Renal pelvis (tissue), 12 donors: ENCODE measurements at places on chromosomes 1 and 21.

- no peak for DNase-seq
Observed at GRCh38 chr1:228178737-228179684, 13.4 kb downstream of the IBA57 start.

DNA sequence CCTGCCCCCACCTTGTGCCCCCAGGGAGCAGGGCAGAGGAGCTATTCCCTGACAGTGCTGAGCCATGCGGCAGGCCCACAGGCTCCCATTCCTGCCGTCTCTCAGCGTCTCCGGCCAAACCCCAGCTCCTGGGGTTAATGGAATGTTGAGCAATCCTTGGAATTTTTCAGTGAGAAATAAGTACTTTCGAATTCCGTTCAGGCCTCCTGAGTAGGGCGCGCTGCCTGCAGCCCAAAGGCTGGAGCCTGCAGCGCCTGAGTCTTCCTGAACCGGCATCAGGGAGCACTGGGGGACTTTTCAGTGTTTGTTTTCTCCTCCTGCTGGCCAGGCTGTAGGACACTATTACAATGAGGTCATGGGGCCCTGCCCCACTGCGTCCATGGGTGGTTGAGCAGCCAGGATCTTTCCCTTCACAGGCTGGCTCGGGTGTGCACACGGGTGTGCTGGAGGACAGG, 33.3 kb upstream of the CSF1 start:
- peak; percentile 65 for DNase-seq

GRCh38 chr1:169601096-169601881, 15.0 kb upstream of the F5 start:
- DNase-seq = no peak

- peak; percentile 24 for DNase-seq
Observed at GRCh38 chr1:172708452-172708851, 49.5 kb downstream of the FASLG start.

DNA sequence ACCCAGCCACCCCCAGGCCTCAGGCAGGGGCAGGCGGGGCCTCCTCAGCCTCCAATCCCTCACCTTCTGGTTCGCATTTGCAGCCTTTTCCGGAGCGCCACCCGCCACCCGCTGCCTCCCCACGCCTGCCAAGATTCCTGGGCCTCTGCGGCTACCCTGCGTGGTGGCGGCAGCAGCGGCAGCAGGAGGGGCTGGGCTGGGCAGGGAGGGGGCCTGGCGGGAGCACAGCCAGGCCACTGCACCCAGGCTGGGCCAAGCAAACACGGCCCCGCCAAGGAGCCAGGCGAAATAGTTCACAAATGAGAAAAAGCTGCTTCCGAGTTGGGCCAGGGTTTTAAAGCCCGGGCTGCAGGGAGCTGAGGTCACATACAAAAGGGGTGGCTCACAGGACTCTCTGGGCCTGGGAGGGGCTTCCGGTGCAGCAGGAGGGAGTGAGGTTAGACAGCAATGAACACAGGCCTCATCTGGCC, 9.8 kb downstream of the COL8A2 start:
- no peak for DNase-seq

DNA sequence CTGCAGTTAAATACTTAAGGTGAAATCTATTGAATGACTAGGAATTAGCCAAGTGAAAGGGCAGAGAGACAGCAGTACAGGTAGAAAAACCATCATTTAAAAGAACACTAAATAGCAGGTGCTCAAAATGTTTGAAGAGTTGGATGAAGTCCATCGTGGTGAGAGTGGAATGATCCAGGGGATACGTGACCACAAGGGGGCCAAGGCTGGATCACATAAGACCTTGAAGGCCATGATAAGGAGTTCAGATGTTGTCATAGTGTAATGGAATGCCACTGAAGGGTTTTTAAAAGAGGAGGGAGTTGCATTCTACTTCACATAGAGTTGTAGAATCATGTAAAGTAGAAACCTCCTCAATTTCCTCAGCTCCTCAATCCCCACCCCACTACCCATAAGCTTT, 34.8 kb upstream of the HOOK1 start:
- DNase-seq = no peak

DNA sequence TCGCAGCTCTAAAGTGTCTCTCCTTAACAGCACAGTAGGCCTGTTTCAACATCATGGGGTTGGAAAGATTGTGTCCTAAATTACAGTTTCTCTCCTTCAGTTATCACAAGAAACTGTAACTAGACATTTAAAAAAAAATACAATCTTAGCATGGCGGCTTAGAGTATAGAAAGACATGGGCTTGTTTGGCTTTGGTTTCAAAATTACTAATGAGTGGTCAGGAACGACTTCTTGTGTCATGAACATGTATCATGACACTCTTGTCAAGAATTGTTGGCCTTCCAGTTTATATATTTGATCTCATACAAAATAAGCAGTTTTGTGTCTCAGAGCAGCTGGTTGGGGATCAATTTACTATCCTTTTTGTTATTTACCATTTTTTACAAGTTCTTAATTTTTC, 2.1 kb downstream of the GJA8 start:
- DNase-seq = no peak

- DNase-seq = no peak
Observed at GRCh38 chr1:99648107-99648506, 2.2 kb downstream of the PALMD start.

GRCh38 chr21:41932576-41933312, 21.1 kb downstream of the C2CD2 start:
- DNase-seq = no peak

GRCh38 chr1:197526736-197527371, 248.4 kb downstream of the DENND1B start:
- peak; percentile 0 for DNase-seq

GRCh38 chr1:27299385-27300271, 22.3 kb upstream of the TMEM222 start:
- DNase-seq = no peak

- peak; percentile 67 for DNase-seq
Observed at GRCh38 chr1:183022202-183023145, 746 bp upstream of the LAMC1 start.

- DNase-seq = no peak
Observed at GRCh38 chr1:165173409-165173808, 183.1 kb downstream of the LMX1A start.

DNA sequence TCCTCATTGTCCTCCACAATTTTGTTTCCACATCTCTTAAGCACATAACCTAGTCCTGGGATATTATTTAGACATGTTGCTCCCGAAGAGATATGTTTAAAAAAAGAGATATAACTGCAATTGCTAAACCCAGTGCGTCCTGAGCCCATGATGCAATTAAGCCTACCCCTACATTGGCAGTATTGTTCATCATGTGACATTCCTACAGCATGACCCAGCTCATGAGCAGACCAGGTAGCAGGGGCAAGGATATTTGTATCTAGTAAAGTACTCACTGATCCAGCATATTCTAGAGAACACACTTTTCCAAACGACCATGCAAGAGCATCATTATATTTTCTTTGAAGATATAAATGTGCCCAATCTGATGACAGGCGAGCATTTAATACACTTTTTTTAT, 1.2 kb downstream of the ADAM30 start:
- no peak for DNase-seq

DNA sequence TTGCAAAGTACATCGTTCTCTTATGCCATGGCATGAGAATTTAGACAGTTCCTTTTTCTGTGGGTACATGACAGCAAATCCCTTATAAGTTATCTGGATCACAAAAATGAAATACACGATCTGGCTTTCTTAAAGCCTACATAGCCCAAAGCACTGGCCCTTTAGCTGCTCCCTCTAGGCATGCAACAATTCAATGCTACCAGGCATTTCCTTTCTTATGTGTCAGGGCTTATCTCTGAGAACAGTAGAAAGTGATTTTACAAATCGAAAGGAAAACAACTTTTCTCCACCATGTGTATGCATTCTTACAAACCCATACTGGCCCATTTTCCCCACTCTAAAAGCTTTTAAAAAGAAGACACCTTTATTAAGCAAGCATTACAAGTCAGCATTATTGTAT, 139.7 kb downstream of the GRIK1 start:
- DNase-seq = no peak

DNA sequence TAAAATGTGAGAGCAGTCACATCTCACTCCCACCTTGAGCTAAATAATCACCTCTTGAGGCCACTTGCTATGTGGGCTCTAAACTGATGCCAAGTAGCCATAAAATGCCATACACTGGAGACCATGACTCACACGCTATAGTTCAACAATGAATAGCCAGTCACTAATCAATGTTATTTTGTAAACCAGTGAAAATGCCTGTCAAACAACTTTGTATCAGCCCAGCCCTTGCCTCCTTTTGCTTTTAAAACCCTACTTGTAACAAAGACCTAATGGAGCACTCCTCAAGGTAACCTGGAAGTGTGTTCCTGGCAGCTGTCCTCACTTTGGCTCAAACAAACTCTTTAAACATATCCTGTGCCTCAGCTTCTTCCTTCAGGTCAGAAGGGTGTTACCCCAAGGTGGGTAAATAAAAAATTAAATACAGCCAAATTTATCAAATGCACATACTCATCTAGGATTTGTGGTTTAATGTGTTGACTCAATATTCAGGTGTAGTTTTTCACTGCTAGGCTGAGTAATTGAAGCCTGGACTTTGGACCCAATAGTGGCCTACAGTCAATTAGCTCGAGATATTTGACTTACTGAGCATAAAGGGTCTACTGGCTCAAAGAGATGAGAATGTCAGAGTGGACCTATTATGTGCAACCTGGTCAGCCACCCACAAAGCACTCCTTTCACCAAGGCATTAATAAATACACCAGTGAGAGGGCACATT, 154.3 kb downstream of the COQ8A start:
- DNase-seq = no peak

DNA sequence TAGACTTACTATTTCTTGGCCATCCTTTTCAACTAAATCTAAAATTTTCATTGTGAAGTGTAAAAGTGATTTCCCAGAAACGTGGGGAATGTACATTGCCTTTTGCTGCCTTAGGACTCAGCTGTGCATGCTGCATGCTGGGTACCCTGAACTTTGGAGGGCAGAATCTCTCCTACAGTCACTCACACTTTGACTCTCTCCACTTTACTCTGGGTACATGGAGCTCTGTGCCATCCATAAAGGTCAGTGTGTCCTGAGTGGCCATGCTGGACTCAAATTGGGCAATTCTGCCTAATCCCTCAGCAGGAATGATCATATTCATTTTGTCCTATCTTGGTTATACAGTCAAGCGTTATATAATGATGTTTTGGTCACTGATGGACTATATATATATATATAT, 105.6 kb downstream of the NR5A2 start:
- no peak for DNase-seq

GRCh38 chr1:103129796-103130195, 21.5 kb upstream of the COL11A1 start:
- DNase-seq = no peak

DNA sequence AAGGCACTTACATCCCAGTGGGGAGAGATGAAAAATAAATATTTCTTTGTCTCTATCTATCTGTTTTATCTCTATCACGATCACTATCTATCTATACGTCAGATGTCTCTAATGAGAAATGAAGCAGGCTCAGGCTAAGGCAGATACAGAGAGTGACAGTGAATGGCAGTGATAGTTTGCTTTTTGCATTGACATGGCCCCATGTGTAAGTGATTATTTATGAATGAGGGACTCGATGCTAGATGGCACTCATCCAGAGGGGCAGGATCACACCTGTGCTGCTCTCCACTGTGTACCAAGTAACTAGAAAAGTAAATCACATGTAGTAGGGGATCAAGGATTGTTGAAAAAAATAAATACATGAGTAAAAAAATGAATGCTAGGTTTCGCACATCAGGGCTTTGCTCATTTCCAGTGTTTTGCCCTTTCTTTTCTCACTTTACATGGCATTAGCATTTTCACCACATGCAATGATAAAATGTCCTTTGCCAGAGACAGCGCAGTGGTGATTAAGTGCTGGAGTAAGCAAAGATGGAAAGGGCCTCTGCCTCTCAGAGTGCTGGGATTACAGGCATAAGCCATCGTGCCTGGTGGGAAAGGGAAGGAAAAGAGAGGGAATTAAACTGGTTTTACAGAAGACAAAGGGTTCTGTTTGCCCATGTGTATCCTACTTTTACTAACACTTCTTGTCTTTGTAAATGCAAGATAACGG, 16.5 kb downstream of the TBX19 start:
- no peak for DNase-seq

- peak; percentile 72 for DNase-seq
Observed at GRCh38 chr1:9874959-9875635, 35.0 kb downstream of the CTNNBIP1 start.

DNA sequence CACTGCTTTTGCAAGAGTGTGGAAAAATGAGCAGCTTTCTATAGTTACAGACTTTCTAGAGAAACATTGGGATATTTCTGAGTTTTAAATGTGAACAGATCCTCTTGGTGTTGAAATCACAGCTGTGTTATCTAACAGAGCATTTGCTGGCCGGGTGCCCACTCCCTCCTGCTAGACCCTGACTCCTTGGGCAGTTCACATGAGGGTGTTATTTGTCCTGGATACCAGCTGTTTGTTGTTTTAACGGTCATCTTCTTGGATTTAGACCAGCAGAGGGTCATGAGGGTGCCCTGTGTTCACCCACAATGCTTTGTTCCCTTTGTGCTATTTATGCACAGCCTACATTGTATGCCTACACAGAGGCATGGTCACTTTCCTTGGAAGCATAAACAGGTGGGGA, 67.1 kb downstream of the CENPF start:
- peak; percentile 26 for DNase-seq

GRCh38 chr1:45522324-45523104, 830 bp upstream of the PRDX1 start:
- no peak for DNase-seq

- DNase-seq = no peak
Observed at GRCh38 chr1:88509379-88509778, 174.7 kb upstream of the PKN2 start.

- peak; percentile 30 for DNase-seq
Observed at GRCh38 chr1:6785728-6786505, 663 bp downstream of the CAMTA1 start.

- no peak for DNase-seq
Observed at GRCh38 chr1:97071173-97071572, 349.6 kb downstream of the PTBP2 start.

- DNase-seq = no peak
Observed at GRCh38 chr1:36711480-36711879, 228.8 kb upstream of the CSF3R start.

DNA sequence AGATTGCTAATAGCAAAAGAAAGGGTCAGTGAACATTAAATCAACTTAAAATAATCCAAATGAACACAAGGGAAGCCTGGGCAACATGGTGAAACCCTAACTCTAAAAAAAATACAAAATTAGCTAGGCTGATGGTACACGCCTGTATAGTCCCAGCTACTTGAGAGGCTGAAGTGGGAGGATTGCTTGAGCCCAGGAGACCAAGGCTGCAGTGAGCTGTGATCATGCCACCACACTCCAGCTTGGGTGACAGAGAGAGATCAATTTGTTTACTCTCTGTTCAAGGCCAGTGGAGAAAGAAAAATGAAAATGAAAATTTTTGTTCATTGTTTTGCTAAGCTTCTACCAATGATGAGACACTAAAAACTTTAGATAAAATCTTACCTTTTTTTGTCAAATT, 24.8 kb downstream of the WDR47 start:
- no peak for DNase-seq

DNA sequence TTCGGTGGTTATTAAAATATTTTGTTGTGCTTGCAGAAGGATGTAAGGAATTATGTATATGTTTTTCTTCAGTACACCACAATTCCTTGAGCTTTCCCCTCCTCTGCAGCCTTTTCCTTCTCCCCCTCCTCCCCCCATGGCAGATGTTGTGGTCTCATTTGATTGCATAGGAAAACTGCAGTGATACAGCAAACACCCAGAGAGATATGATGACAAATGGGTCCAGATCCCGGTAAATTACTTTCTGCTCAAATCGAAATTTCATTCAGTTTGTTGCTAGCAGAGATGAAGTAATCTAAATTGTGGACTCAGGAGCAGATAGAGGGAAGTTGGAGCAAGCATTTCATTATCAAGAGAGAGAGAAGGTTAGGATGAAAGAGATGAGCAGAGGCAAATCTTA, 9.9 kb downstream of the LMO4 start:
- DNase-seq = no peak

- no peak for DNase-seq
Observed at GRCh38 chr1:214665606-214666110, 62.7 kb downstream of the CENPF start.
